ENCODE measurements at places on chromosomes 4 and X.

DNA sequence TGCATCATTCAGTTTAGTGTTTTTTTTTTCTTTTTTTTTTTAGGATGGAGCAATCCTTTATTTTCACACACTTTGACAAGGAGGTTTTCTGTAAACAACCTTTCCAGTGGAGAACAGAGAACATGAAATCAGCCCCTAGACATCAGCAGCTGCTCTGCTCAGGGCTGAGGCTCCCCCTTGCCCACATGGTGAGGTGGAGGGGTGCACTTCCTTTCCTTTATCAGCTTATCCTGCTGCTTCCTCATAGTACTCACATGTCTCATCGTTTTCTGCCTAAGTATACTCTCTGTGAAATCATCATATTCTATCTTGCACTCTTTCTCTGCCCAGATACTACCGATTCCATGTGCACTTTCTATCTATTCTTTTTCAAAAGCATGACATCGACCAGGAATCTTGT is 47.6 kb upstream of the PRSS12 start:
- DNase-seq: no peak

- DNase-seq: no peak
Observed at GRCh38 chr4:102514298-102514964, 13.3 kb downstream of the NFKB1 start.

DNA sequence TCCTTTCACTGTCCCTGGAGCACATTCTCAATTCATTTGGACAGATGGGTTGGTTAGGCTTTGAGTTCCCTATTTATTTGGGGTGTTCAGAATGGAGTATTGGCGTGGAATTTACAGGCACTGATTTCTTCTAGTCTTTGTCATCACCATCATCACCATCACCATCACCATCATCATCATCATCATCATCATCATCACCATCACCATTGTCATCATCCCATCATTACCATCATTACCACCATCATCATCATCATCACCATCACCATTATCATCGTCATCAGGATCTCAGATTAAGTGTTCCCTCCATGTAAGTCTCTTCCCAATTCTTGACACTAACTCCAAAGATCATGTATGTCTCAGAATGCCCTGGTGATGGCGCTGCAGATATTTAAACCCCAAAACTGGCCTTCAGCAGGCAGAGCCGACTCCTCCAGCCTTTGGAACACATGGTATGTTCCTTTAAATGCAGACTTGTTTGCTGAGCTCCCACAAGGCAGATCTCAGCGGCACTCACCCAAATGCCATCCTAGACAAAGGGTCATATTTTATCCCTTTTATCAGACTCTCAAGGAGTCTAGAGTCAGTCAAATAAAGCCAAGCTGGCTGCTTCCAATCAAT is 19.8 kb upstream of the FAM9A start:
- no peak for DNase-seq

DNA sequence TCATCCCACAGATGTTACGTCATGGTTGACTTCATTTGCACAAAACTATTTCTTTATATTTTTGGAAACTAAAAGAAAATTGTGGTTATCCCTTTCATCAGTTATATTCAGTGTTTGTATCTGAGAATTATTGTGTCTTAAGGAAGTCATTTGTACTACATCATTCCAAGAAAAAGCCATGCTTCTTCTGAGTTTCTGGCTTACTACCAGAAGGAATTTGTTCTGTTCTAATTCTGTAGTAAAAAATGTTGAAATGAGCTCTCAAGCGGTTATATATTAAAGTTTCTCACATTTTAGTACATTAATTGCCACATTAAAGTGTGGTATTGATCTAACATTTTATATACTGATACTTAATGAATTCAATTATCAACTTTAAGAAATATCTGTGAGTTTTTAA is 1844.5 kb downstream of the PCDH7 start:
- no peak for DNase-seq

DNA sequence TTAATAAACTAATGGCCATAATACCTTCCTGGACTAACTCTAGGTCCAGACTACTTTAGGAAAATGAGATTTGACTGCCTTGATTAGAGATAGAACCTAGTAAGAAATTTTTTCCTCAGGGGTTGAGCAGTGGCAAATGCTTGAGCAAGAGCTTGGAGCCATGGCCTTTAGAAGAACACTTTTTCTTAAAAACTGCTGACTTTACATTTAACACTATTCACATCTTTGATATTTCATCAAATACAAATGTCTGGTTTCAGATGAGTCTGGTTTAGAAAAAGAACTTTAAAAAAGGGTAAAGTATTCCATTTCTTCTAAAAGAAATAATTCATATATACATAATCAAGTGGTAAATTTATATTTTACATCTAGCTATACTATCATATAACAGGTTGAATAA is 680.9 kb upstream of the PITX2 start:
- DNase-seq: no peak

GRCh38 chr4:67565284-67565683 is 6.8 kb downstream of the STAP1 start:
- no peak for DNase-seq

GRCh38 chrX:3134316-3134945 is 93.2 kb downstream of the ARSF start:
- DNase-seq: no peak

DNA sequence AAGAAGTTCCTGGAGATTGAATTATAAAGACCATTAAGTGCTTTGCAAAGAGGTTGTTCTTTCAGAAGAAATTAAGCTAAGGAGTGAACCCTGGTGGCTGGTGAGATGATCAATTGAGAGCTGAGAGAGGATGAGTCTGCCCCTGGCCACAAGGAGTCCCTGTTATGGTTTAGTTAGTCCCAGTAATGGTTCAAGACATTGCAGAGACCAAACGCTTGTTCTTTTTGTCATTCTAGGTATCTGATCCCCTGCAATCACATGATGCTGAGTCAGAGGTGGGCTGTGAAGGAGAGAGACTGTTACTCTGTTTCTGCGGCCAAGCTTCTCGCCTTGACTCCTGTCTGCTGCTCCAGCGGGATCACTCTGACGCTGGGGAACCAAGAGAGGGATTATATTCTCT is 114.5 kb downstream of the GATB start:
- no peak for DNase-seq

DNA sequence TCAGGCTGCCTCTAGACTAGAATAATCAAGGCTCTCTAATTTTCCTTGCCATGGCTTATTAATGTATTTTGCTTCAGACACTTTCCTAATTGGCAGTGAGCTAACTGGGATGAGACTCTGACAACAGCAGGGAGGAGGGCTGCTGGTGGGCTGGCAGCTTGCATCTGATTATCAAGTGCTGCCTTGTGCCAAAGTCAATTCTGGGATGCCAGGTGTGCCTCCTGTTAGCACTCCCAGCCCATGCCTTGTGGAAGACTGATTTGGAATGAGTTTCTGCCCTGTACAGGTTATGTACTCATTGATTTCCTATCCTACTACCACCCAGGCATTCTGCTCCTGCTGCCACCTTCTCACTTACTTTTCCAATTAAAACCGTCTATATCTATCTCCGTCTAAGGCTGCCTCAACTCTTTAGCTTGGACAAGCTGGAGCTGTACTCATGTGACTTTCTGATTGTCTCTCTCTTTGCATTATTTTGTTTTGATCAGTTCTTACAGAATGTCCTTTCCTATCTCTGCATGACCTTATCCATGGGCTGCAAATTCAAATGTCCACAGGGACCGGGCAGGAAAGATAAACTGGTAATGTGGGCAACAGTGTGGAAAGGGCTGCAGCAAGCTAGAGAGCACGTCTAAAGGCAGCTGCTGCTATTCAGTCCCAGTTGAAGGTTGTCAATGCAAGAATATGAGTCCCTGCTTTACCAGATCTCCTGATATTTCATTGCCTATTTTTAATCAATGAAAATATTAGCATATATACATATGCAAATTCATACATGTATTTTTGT is 112.6 kb downstream of the GABRA2 start:
- no peak for DNase-seq

GRCh38 chr4:182869697-182870096 is 47.5 kb downstream of the DCTD start:
- DNase-seq: no peak

DNA sequence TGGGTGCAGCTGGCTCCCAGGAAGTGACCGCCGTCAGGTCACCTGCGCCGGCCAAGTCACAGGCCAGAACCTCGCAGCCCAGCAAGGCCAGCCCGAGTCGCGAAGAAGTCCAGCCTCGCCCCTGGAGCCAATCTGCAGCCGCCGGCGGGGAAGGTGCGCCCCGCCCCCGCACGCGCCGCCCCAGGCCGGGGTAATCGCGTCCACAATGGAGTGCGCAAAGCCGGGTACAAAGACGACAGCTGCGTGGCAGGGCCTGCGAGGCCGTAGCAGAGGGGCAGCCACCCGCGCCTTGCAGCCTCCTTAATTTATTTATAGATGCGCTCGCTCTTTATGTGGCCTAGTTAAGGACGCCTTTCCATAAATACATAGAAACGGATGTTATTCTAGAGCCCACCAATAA is 139.4 kb upstream of the CPEB2 start:
- DNase-seq: no peak

- no peak for DNase-seq
Observed at GRCh38 chr4:80069108-80069836, 3.8 kb downstream of the ANTXR2 start.

DNA sequence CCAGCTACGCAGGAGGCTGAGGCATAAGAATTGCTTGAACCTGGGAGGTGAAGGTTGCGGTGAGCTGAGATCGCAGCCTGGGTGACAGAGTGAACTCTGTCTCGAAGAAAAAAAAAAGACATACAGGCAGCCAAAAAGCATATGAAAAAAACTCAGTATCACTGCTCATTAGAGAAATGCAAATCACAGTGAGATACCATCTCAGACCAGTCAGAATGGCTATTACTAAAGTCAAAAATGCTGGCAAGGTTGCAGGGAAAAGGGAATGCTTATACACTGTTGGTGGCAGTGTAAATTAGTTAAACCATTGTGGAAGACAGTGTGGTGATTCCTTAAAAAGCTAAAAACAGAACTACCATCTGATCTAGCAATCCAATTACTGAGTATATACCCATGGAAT is 123.1 kb downstream of the CHIC2 start:
- no peak for DNase-seq

DNA sequence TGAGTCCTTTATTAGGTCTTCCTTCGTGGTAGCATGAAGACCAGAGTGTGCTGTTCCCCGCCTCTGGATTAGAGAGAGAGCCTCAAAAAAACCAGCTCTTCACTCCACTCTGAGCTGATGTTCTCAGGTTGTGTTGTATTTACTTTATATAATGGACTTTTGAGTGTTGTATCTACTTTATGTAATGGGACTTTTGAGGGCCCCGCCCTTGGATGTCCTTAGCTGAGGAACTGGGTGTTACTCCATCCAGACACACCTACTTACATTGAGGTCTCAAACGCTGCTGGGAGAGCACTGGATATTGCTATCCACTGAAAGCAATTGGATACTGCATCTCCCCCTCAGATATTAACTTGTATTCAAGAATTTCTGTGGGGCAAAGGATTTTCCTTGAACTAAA is 28.2 kb downstream of the ATP8A1 start:
- DNase-seq: no peak

- DNase-seq: no peak
Observed at GRCh38 chr4:140799686-140800225, 43.6 kb upstream of the TBC1D9 start.

DNA sequence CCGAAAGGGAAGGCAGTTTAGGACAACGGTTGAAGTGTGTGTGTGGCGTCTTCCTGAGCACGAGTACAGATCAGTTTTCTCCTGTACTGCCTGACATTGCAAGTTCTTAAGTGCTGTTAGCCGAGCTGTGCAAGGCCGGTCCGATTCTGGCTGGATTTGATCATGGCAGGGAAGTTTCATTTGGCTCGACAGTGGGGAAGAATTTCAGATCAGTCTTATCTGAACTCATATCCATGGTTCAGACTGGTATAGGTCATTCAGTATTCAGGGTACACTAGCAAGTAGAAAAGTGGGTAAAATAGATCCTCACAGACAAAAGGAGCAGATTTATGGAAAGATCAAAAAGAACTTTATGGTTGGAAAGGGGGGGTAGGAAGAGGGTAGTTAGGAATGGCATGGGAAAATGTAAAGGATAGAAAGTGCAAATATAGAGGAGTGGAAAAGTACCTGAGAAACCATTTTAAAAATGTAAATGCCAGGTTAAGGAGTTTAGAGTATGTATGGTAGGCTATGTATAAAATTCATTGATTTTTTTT is 716 bp downstream of the THAP9 start:
- no peak for DNase-seq

GRCh38 chr4:6532102-6532501 is 42.9 kb upstream of the MAN2B2 start:
- no peak for DNase-seq

DNA sequence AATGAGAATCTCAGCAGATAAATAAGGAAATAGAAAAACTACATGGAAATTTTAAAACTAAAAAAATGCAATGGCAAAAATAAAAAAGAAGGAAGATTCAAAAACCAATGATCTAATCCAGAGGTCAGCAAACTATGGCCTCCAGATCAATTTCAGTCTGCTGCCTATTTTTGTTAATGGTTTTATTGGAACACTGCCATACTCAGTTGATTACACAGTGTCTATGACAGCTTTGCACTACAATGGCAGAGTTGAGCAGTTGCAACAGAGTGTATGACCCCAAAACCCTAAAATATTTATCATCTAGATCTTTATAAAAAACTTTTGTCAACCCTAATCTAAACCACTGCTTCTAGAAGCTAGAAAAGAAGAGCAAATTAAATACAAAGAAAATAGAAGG is 170.3 kb downstream of the RAB28 start:
- DNase-seq: no peak

GRCh38 chr4:6607368-6608055 is 32.5 kb downstream of the MAN2B2 start:
- DNase-seq: no peak

GRCh38 chr4:128228845-128229795 is 58.5 kb downstream of the PGRMC2 start:
- no peak for DNase-seq

- no peak for DNase-seq
Observed at GRCh38 chr4:130099105-130099504, 1003.2 kb downstream of the C4orf33 start.

DNA sequence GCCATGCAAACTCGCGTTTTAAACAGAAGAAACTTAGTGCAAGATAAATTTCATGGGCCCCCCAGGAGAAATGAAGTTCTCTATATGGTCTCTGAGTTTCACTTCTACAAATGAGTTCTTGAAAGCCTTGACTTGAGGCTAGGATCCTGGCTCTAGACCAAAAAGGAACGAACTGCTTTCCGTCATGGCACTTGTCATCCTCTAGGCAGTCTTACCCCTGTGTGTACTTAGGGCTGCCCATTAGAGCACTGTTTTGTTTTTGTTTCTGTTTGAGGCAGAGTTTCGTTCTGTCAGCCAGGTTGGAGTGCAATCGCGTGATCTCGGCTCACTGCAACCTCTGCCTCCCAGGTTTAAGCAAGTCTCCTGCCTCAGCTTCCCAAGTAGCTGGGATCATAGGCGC is 29.0 kb downstream of the RNF4 start:
- no peak for DNase-seq

DNA sequence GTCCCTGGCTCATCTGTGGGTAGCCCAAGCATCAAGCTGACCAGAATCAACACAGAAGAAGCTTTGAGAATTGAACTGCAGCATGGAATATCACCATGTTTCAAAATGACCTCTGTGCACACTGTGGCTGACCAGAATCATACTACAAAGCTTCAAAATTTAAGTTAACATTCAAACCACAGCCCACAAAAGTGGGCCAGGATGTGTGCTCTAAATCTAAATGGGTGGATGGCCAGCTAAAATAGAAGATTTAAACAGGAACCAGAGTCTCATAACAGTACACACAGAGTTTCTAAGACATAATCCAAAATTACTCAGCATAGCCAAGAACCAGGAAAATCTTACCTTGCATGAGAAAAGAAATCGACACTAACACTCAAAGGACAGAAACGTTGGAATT is 46.1 kb downstream of the KLF3 start:
- no peak for DNase-seq
